ENCODE measurements at places on chromosomes 1 and 21. TPM values are rescaled to one million over a fixed set of nuclear protein-coding genes. Genes with fewer than 3 reads are reported as not detected.

The OR2M3 gene
- not detected for total RNA-seq

The S100A1 gene
- total RNA-seq: not detected

The ETNK2 gene
- 1.9 TPM for total RNA-seq

The TTC39A gene
- total RNA-seq: not detected

The DRAM2 gene
- total RNA-seq: 87.9 TPM

The SPATA1 gene
- 1.4 TPM for total RNA-seq

The ELF3 gene
- 0.18 TPM for total RNA-seq

The PAX7 gene
- total RNA-seq: not detected

The GRIK3 gene
- 55.0 TPM for total RNA-seq

The CCDC27 gene
- not detected for total RNA-seq

The ZBTB8A gene
- total RNA-seq: 0.29 TPM

The MCOLN3 gene
- total RNA-seq: not detected

The PLEKHG5 gene
- total RNA-seq: 1.7 TPM

The MAST2 gene
- 59.6 TPM for total RNA-seq

The LCE3E gene
- not detected for total RNA-seq

The IFI44L gene
- not detected for total RNA-seq

The KIAA1614 gene
- not detected for total RNA-seq

The PROX1 gene
- total RNA-seq: not detected

The PADI2 gene
- total RNA-seq: not detected

The FMN2 gene
- not detected for total RNA-seq

The OR10J5 gene
- total RNA-seq: not detected

The CNR2 gene
- 13.2 TPM for total RNA-seq

The PLA2G4A gene
- not detected for total RNA-seq

The VCAM1 gene
- not detected for total RNA-seq

The SLC6A9 gene
- 22.4 TPM for total RNA-seq

The CEP170 gene
- 69.7 TPM for total RNA-seq

The TEDDM1 gene
- not detected for total RNA-seq

The KLF17 gene
- total RNA-seq: not detected

The TBX19 gene
- 0.74 TPM for total RNA-seq

The TNFRSF18 gene
- not detected for total RNA-seq

The S100A7 gene
- not detected for total RNA-seq
